Cardiac ventricle fibroblast (primary cell): ENCODE measurements at places on chromosomes 1 and 21. TPM values are rescaled to one million over a fixed set of nuclear protein-coding genes. Genes with fewer than 3 reads are reported as not detected.

The MANEAL gene
- total RNA-seq: 0.20 and 0.81 TPM in 2 replicates

The ESPN gene
- 0.12 TPM in 1 of 2 replicates, not detected in the other for total RNA-seq

The TLCD4 gene
- 0.75 and 0.78 TPM in 2 replicates for total RNA-seq

The RNU1-2 gene
- total RNA-seq: under 0.01 TPM in 2 replicates

The CBS gene
- total RNA-seq: 17.2 and 22.6 TPM in 2 replicates

The KCNA10 gene
- total RNA-seq: not detected in 2 replicates

The KDM1A gene
- total RNA-seq: 49.3 and 51.4 TPM in 2 replicates

The MAN1C1 gene
- 25.3 and 26.1 TPM in 2 replicates for total RNA-seq

The SLX9 gene
- 12.3 and 12.6 TPM in 2 replicates for total RNA-seq

The ACKR1 gene
- total RNA-seq: 7.6 and 11.0 TPM in 2 replicates

The MROH7 gene
- 0.05 TPM in 1 of 2 replicates, not detected in the other for total RNA-seq

The AXDND1 gene
- total RNA-seq: 0.10 TPM in 1 of 2 replicates, not detected in the other

The CELSR2 gene
- 0.34 and 0.44 TPM in 2 replicates for total RNA-seq

The CYP4A22 gene
- 0.15 TPM in 1 of 2 replicates, not detected in the other for total RNA-seq

The OR2T11 gene
- not detected in 2 replicates for total RNA-seq

The PRKAA2 gene
- total RNA-seq: 0.06 and 0.15 TPM in 2 replicates

The HCN3 gene
- 0.06 and 0.15 TPM in 2 replicates for total RNA-seq

The PDPN gene
- 39.3 and 50.9 TPM in 2 replicates for total RNA-seq

The RHOC gene
- total RNA-seq: 275 and 292 TPM in 2 replicates

The MRAP gene
- 5.3 and 8.5 TPM in 2 replicates for total RNA-seq

The KIF2C gene
- total RNA-seq: 2.1 and 2.3 TPM in 2 replicates

The RO60 gene
- total RNA-seq: 55.3 and 55.7 TPM in 2 replicates

The RNU1-3 gene
- total RNA-seq: under 0.01 TPM in 2 replicates

The DDX59 gene
- total RNA-seq: 14.2 and 15.4 TPM in 2 replicates

The RGS4 gene
- 421 TPM in 2 replicates for total RNA-seq

The SERTAD4 gene
- total RNA-seq: 1.6 and 3.4 TPM in 2 replicates

The ACTL8 gene
- not detected in 2 replicates for total RNA-seq

The KCNJ15 gene
- 0.44 and 1.0 TPM in 2 replicates for total RNA-seq

The PSRC1 gene
- total RNA-seq: 7.2 and 7.4 TPM in 2 replicates

The NAV1 gene
- 106 and 115 TPM in 2 replicates for total RNA-seq

The RNPEP gene
- total RNA-seq: 62.3 and 64.2 TPM in 2 replicates

The IGSF5 gene
- total RNA-seq: not detected in 2 replicates
